Activated CD4-positive, alpha-beta T cell treated with anti-CD3 and anti-CD28 coated beads for 1 hour (primary cell): ENCODE measurements at places on chromosomes 4 and X.

GRCh38 chr4:26406346-26406975, 83.8 kb downstream of the CCKAR start:
- DNase-seq: no peak

GRCh38 chr4:156749426-156750403, 221.9 kb downstream of the PDGFC start:
- DNase-seq: no peak

GRCh38 chr4:15653864-15654592, 1.1 kb downstream of the FBXL5 start:
- DNase-seq: no peak

DNA sequence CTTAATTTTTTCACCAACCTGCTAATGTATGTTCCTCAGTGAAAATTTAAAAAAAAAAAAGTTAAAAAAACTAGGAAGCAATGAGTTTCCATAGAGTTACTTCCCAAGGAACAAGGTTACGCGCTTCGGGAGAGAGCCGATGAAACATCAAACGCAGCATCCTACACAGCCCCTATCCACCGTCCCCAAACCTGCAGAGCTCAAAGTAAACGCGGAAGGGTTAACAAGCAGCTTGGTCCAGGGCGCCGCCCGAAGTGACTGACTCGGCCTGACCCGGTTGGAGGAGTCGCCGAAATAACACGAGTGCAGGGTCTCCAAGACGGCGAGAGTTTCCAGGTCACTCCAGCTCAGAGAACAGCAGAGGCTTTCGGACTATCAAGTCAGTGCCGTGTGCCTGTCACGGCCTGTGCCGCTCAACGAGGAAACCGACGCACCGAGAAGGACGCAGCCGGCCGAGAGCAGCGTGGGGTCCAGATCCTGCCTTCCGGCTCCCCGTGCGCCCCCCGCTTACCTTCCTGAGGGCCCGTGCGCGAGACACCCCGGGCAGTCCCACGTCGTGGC, 512 bp downstream of the NOP14 start:
- no peak for DNase-seq

DNA sequence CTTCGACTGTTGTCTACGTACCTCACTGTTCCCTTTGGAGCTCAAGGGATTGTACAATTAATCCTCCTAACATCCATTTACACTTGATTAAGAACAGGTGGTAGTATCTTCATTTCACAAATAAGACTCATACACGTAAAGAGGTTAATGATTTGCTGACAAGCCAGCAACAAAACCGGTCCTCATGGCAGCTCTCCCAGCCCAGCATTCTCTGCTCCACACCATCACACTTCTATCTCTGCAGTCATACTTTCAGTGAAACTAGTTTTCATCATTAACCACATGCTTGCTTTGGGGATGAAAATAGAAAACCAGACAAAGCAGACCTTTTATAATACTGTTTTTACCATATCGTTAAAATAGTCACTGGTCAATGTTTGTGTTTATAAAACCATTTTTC, 28.7 kb upstream of the CASK start:
- no peak for DNase-seq

GRCh38 chrX:9746148-9746888, 19.3 kb downstream of the GPR143 start:
- DNase-seq: no peak

GRCh38 chr4:123631786-123632692, 235.4 kb downstream of the SPRY1 start:
- DNase-seq: no peak

GRCh38 chr4:13240066-13240465, 244.1 kb downstream of the RAB28 start:
- no peak for DNase-seq

DNA sequence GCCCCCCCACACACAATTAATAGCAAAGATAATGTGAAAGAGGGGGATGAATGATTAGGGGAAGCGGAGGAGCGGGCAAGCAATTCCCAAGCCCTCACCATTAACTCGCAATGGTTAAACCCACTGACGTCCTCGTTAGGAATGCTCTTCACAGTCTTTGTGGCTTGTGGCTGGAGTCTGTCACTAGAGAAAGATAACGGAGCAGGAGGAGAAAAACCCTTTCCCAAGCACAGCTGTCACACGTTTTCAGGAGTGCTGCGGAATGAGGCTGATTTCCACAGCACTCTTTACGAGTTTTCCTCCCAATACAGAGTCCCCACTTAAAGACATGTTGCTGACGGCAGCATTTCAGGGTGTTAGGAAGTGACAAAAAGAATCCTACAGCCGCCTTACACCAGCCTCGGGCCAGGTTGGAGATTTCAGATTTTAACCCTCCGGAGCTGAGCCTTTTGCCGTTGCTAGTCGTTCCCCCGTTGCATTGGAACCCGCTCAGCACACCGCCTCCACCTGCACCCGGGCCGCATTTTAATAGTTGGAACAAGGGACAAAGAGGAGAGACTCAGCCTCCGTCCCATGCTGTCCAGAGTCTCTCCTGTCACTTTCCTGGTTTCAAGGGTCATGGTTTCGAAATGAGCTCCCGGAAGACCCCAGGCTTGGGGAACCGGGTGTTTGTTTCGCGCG, 92.2 kb downstream of the GEMIN8 start:
- no peak for DNase-seq

GRCh38 chr4:101421386-101421785, 74.1 kb upstream of the PPP3CA start:
- DNase-seq: no peak

DNA sequence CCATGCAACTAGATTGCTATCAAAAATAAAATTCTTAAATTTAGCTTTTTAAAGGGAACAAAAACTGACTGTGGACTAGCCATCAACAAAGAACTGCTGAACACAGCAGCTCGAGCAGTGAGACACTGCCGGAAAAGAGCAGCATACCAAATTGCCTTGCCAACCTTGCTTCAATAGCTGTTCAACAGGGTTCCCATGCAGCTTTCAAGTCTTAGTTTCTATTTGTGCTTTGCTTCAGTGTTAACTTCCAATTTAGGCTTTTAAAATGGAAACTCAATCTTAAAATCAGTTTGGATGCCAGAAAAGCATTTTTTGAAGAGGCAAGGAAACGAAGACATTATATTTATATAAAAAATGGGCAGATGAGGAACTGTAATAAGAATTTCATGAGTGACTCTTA, 463.4 kb upstream of the MAGEB18 start:
- no peak for DNase-seq

DNA sequence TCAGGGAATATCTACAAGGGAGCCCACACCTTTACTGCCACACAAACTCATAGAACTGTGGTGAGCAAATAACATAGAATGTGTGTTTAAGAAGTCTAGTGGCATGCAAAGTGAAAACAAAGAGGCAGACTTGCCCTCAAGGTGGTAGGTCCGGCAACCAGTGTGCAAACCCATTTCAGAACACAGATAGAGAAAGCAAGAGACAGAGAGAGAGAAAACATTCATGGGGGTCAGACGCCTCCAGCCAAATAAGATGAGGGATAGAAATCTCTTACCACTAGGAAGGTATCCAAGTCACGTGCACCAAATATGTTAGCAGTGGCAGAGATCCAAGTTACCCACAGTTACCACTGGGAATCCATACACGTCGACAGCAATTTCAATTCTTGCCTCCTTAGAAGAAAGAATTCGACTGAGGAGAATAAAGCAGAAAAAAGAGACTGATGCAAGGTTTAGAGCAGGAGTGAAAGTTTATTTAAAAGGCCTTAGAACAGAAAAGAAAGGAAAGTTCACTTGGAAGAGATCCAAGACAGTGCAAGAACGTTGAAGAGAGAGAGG, 252.8 kb downstream of the NAP1L3 start:
- no peak for DNase-seq

GRCh38 chrX:70009970-70010369, 39.8 kb downstream of the AWAT2 start:
- no peak for DNase-seq

DNA sequence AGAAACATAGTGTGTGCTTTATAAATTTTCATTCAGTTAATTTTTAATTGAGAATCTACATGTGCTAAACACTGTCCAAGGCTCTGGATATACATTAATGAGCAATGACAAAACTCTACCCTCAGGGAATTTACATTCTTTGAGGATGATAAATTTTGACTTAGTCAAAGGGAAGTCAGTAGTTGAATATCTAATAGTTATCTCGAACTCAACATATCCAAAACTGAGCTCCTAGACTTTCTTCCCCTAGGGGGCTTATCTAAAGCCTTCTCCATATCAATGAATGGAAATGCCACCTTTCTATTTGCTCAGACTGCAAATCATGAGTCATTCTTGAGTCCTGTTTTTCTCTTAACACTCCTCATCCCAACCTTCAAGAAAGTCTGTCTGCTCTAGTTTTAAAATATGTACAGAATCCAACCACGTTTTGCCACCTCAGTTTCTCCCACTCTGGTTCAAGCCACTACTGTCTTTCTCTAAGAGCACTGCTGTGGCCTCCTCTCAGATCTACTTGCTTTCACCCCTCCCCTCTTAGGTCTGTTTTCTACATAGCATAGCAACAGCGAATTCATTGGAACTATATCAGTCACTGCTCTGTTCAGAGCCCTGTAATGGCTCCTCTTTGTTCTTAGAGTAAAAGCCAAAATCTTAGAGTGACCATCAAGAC, 9.5 kb downstream of the PARM1 start:
- DNase-seq: no peak

GRCh38 chr4:54571293-54572151, 86.2 kb upstream of the KIT start:
- no peak for DNase-seq

GRCh38 chr4:64192731-64193412, 216.4 kb downstream of the TECRL start:
- DNase-seq: no peak

DNA sequence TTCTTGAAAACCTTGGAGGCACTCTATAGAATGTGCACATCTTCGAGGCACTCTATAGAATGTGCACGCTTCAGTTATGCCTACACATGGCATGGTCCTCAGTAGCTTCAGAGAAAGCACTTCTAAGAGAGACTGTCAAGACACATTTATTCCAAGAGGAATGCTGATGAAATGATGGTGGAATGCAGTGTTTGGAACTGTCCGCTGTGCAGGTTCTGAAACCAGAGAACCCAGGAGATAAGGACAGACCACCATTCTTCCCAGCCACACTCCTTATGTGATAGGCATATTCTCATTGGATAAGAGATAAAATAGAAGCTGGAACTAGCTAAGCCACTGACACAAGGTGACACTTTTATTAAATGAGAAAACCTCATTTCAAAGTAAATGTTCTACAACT, 263.3 kb downstream of the NLGN4X start:
- no peak for DNase-seq

GRCh38 chr4:101345596-101346350, 1.6 kb downstream of the PPP3CA start:
- peak; percentile 34 for DNase-seq

GRCh38 chrX:48472851-48473703, 2.9 kb upstream of the FTSJ1 start:
- DNase-seq: no peak

GRCh38 chrX:120769576-120770341, 105.9 kb downstream of the CT47B1 start:
- DNase-seq: no peak

- no peak for DNase-seq
These were observed 282.4 kb downstream of the NR3C2 start for GRCh38 chr4:148159793-148160192.

DNA sequence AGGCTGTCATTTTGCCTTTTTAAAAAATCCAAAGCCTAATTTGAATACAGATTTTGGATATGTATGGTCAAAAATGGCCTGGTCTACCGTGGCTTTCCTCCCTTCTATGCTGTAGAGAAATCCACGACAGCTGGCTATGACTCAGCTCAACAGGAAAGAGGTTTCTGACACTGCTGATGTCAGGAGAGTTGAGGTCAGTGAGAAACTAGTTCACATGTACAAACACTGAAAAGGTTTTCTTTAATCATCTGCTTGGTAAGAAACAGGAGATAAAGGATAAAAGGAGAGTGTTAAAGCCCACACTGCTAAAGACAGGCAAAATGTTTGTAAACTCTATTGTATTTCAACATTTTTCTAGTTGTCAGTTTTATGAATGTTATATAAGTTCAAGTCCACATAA, 113.9 kb downstream of the NYX start:
- DNase-seq: no peak

DNA sequence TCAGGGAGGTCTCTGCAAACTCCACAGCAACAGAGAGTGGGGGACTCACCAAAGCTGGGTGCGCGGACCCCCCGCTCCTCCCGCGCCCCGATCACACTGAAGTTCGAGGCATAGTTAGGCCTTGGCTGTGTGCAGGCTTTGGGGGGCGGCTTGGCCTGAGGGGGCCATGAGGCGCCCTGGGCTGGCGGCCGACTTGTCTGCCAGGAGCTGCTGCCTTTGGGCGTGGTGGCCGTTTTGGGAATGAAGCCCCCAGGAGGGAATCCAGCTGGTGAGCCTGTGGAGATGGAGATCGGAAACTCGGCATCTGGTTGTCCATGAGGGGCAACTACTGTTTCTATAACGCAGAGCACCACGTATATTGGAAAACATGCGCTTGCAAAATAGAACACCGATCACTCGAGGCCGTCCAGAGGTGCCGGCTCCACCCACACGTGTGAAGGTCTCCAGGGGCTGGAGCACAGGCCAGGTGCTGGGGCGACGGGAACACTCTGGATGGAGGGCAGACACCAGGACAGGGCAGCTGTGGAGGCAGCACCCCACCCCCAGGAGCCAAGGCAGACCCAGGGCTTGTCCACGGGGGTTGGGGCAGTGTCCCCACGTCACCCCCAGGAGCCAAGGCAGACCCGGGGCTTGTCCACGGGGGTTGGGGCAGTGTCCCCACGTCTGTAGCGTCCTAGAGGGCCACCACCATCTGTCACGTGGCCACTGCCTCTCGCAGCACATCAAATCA, 25.9 kb upstream of the CPLX1 start:
- DNase-seq: no peak

GRCh38 chr4:169209388-169209883, 61.3 kb downstream of the SH3RF1 start:
- DNase-seq: no peak

DNA sequence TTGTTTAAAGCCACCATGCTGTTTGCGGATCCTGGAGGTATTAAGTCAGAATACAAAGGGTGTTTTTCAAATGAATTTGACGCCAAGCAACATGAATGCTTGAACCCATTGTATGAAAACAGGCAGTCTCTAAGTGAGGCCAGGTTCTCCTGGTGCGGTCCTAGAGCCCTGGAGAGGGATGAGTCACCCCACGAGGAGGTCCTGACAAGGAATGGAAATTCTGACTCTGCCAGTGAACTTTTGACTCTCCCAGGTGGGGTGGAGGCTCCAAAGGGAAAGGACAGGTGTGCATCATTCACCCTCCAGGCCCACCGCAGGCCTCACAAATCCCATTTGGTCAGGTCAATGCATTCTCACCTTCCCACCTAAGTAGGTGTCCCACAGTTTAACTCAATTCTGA, 1.5 kb downstream of the TRIM2 start:
- DNase-seq: no peak

GRCh38 chr4:7200801-7201200, 8.5 kb downstream of the SORCS2 start:
- DNase-seq: no peak

DNA sequence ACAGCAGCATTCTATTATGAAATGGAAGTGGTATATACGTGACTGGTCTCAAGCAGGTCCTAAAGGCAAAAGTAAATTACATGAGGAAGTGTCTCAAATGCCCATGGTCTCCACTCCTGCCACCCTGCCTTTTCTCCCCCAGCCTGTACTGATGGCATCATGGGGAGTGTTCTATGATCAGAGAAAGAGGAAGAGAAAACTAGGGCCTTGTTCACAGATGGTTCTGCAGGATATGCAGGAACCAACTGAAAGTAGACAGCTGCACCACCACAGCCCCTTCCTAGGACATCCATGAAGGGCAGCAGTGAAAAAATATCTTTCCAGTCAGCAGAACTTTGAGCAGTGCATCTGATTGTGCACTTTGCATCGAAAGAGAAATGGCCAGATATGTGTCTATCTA, 901.5 kb downstream of the ARAP2 start:
- DNase-seq: no peak
